GM23248 (cell line): ENCODE measurements at places on chromosomes 2 and 18.

GRCh38 chr2:1051075-1051474 lies 100.4 kb downstream of the SNTG2 start:
- peak; percentile 34 for DNase-seq

DNA sequence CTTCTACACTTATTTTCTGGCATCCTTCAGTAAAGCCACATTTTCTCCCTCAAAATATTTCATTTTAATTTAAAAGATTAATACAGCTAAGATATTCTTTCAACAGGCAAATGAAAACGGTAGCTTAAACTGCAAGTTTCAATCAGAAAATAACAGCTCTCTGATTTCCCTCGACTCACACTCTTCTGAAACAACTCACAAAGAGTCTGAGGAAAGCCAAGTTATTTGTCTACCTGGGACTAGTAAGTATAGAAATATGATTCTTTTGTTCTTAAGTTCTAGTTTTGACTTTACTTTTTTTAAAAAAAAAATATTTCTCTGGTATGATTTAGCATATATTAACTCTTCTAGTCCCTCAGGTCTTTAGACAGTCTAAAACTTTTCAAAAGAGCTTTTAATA lies 27.2 kb downstream of the CEP192 start:
- DNase-seq = no peak

DNA sequence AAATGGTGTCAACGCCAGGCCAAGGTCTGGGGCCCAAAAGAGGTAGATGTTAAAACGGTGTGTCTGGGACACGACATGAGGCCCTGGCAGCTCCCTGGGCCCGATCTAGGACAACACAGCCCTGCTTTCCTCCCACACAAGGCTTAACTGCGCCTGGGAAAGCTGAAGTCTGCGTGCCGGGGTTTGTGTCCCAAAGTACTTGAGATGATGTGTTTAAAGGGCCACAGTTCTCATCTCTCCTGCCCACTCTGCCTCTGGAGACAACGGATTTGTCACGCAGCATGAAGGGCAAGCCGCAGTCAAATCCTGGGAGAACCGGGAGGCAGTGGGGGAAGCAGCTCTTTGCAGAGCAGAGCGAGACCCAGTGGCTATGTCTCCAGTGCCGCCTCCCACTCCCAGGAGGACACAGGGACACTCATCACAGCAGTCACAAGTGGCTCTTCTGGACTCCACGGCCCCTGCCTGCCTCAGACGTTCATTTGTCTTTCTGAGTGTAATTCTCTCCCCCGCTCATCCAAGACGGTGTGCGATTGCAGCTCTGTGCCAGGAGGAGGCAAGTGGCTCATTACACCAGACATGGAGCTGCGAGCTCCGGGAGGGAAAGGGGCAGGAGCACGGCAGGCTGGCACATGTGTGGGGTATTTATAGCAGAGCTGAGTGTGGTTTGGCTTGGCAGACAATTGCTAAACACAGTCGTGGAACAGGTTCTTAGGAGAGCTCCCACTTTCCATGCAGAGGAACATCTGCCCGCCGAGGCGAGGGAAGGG lies 57.7 kb upstream of the SEMA4C start:
- DNase-seq = peak; percentile 77

DNA sequence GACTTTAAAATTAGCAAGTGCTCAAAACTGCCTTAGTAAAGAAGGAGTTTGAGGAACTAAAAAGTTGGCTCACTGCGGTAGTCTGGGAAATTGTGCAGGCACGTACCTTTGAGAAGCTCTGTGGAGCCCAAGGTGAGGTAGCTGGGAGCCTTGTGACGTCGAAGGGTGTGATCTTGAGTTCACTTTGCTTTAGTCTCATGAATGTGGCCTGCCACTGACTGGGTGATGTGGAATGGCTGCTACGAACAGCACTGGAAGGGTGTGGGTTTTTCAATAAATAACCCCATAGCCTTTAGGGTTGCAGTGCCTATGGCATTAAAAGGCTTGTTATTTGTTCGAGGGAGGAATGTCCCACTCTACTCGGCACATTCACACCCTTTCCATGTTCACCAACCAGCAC lies 312.3 kb downstream of the PRKCE start:
- no peak for DNase-seq

GRCh38 chr2:196549052-196549451 lies 90.5 kb upstream of the CCDC150 start:
- no peak for DNase-seq

GRCh38 chr2:8571792-8572499 lies 109.9 kb upstream of the ID2 start:
- DNase-seq = no peak

DNA sequence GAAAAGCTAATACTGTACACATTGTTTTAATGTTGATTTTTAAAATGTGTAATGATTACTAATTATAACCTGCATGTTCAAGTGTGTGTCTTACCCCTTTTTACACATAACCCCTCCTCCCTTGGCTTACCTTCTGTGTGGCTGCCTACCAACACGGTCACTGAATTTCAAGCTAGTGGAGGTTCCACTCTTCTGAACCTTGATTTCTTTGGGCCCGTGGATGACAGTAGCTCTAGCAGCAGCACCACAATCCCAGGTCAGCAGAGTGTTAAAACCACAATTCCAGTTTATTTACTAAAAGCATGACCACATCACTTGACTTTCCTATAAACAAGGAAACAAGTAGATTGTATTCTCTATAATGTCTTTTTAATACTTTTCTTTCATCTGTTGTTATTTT lies 56.9 kb downstream of the AFTPH start:
- no peak for DNase-seq

DNA sequence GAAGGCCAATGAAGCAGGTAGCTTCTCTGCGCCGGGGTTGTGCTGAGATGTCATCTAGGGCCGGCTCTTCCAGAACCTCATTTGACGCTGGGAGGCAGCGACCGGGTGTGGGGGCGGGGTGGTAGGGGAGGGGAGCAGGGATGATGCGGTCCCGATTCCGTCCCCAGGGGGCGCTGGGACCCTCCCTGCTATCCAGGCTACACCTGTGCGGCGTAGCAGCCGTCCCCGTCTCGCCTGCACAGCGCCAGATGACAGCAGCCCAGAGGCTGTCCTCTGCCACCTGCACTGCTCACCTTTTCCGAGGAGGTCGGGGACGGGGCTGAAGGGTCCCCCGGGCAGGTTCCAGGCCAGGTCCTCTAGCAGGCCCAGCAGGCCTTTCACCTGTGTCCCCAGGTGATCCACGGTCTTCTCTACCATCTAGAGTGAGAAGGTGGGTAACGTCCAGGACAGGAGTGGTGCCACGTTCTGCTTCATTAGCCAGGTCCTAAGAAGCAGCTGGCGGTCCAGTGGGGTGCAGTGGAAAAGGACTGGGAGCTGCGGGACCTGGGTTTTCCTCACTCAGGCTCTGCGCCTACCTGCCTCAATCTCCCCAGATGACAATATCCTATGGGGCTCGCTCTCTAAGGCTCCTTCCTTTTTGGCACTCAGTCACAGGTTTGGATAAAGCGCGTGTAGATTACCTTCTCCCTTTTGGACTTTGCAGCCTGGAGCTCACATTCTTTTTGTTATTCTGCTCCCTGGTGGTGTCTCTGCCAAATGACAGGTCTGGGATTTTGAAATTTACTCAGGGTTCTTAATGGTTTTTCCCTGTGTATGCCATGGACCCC lies 56.0 kb upstream of the RAB6C start:
- DNase-seq = peak; percentile 65

- no peak for DNase-seq
Measured at GRCh38 chr18:3596637-3597384, 146.8 kb downstream of the TGIF1 start.

- DNase-seq = no peak
Measured at GRCh38 chr18:59021500-59021899, 118.2 kb upstream of the SEC11C start.

- DNase-seq = no peak
Measured at GRCh38 chr2:241804326-241805229, 4.4 kb upstream of the NEU4 start.

DNA sequence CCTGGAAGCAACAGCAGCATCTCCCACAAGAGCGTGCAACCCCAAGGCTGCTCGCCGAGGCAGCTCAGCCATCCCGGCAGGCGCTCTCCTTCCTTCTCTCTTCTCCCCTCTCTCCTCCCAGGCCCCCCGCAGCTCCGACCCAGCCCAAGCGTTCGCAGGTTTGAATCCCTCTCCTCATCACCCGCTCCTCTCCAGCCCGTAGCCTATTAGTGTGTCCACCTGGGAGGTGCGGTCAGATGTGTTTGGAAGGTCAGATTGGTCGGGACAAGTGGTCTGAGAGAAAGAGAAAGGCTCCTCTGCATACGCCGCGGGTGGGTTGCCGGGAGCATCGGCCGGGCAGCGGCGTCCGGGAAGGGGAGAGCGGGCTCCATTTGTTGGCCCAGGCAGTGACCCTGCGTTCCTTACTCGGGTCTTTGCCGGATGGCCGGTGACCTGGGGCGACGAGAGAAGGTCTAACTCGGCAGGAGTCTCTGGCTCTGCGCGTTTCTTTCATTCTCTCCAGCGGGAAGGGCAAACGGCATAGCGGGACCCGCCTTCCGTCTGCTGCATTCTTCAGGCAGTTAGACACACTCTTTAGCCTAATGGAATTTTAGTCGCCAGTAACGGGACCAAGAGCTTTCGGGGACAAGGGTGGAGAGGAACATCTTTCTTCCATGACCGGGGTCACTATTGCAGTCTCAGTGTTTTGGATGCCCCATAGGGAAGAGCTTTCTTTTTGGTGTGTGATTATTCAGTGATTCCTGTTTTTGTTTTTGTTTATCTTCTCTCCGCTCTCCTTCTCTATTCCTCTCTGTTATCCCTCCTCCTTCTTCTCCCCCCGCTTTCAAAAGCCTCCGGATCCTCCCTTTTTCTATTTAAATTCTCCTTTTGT lies 1.1 kb upstream of the TMEFF2 start:
- peak; percentile 65 for DNase-seq

GRCh38 chr2:50582164-50582563 lies 449.8 kb downstream of the NRXN1 start:
- DNase-seq = no peak

DNA sequence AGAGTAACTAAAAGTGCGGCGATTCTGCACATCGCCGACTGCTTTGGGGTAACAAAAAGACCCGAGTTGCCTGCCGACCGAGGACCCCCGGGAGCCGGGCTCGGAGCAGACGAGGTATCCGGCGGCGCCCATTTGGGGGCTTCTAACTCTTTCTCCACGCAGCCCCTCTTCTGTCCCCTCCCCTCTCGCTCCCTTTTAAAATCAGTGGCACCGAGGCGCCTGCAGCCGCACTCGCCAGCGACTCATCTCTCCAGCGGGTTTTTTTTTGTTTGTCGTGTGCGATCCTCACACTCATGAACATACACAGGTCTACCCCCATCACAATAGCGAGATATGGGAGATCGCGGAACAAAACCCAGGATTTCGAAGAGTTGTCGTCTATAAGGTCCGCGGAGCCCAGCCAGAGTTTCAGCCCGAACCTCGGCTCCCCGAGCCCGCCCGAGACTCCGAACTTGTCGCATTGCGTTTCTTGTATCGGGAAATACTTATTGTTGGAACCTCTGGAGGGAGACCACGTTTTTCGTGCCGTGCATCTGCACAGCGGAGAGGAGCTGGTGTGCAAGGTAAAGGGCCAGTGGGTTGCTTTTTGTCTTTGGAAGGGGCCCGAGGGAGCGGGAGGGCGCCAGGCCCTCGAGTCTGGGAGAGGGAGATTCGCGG lies 1.4 kb downstream of the TRIB2 start:
- peak; percentile 65 for DNase-seq

- no peak for DNase-seq
Measured at GRCh38 chr2:178927173-178927572, 120.0 kb upstream of the TTN start.

DNA sequence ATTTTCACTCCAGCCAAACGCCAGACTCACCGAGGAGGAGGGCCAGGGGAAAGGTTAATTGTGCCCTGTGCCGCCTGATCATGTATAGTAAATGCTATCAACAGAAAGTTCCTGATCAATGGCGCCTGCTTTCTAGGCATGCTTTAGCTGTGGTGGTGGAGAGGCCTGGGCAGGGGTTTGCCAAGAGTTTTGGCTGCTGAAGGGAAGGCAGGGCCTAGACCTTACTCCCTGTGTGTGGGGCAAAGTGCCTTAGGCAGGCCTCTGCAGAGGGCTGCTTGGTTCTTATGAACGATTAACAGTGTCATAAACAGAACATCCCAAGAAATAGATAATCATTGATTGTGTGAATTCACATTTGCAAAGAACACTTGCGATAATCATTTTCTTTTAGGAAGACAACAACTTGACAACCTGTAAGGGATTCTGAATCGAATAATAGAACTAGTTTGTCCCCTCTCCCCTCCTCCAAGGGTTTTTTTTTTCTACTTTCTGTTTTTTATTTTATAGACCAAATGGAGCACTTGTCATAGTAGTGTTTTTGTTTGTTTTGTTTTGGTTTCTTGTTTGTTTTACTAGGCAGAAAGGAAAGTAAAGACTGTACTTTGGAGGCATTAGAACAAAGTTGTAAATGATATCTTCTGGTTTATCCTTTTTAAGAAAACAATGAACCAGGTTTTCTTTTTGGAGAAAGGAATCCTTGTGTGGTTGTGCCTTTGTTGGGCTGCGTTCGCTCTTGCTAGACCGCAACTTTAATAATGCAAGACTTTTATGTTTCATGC lies 6.5 kb downstream of the TSHZ1 start:
- DNase-seq = no peak

DNA sequence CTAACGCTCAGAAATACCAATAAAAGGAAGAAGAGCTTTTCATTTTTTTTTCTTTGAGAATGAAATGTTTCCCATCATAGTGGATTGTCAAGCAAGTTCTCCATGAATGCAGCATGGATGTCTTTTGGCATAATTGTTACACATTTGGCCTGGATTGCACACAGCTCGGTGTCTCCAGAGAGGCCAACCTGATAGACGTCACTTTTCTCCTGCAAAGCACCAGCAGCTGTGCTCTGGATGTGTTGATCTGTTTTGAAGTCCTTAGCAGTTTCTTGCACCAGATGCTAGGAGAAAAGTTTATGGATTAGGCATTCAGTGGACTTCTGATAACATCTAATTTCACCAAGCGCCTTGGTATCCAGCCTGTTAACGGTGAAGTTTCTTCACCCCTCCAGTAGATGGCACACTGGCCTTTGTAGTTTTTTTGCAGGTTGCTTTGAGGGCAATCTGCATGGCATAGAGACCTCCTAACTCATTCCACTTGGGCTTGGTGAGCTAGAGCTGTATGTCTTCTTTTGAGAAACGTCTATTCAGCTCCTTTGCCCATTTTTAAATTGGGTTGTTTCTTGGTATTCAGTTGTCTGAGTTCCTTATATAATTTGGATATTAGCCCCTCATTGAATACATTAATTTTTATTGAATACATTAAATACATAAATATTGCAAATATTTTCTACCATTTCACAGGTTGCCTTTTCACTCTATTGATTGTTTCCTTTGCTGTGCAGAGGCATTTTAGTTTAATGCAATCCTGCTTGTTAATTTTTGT lies 59.7 kb downstream of the PTH2R start:
- peak; percentile 45 for DNase-seq

GRCh38 chr2:137302957-137303356 lies 537.6 kb downstream of the THSD7B start:
- no peak for DNase-seq

DNA sequence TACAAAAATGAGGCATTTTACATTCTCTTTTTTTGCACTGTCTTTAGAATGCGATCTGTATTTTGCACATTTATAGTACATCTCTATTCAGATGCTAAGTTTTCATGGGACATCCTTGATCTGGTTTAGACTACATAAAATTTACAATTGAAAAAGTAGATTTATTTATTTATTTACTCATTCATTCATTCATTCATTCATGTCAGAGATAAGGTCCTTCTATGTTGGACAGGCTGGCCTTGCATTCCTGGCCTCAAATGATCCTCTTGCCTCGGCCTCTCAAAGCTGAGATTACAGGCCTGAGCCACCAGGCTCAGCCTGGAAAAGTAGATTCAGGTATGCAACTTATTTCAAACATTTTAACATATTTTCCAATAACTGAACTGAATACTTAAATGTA lies 16.0 kb upstream of the DCTN1 start:
- no peak for DNase-seq
